ENCODE measurements at places on chromosomes 5 and 9. TPM values are rescaled to one million over a fixed set of nuclear protein-coding genes. Genes with fewer than 3 reads are reported as not detected.

The ADAMTS6 gene
- 1.8 TPM for total RNA-seq

The SLC12A7 gene
- 37.8 TPM for total RNA-seq

The SEC24A gene
- 33.4 TPM for total RNA-seq

The FREM1 gene
- 1.3 TPM for total RNA-seq

The DOCK8 gene
- total RNA-seq: 28.4 TPM

The TLN1 gene
- 421 TPM for total RNA-seq

The C6 gene
- 14.2 TPM for total RNA-seq

The SYK gene
- 25.9 TPM for total RNA-seq

The TMEM252 gene
- not detected for total RNA-seq

The SPATA9 gene
- total RNA-seq: 2.4 TPM

The LIFR gene
- total RNA-seq: 388 TPM

The GRIA1 gene
- 1.7 TPM for total RNA-seq

The PAPPA gene
- 9.6 TPM for total RNA-seq

The P4HA2 gene
- 15.8 TPM for total RNA-seq

The UGT3A1 gene
- not detected for total RNA-seq

The NUDT2 gene
- 20.2 TPM for total RNA-seq

The CDKN2B gene
- total RNA-seq: 84.7 TPM

The MLANA gene
- total RNA-seq: not detected

The SLC45A2 gene
- not detected for total RNA-seq

The KIAA1958 gene
- 2.0 TPM for total RNA-seq

The PCDHGA8 gene
- total RNA-seq: 2.0 TPM

The ENHO gene
- not detected for total RNA-seq

The ANGPTL2 gene
- total RNA-seq: 68.3 TPM

The NUTM2G gene
- not detected for total RNA-seq

The PLPPR1 gene
- total RNA-seq: not detected

The FCN2 gene
- 2.6 TPM for total RNA-seq

The LCP2 gene
- 81.2 TPM for total RNA-seq

The PDE8B gene
- total RNA-seq: 53.1 TPM

The SNCAIP gene
- total RNA-seq: 16.5 TPM

The FAM163B gene
- total RNA-seq: not detected

The SHC3 gene
- 1.1 TPM for total RNA-seq

The SAPCD2 gene
- total RNA-seq: 1.8 TPM

The NTRK2 gene
- 16.1 TPM for total RNA-seq

The SLC46A2 gene
- not detected for total RNA-seq

The LVRN gene
- 15.1 TPM for total RNA-seq

The SH3TC2 gene
- 1.7 TPM for total RNA-seq

The DBH gene
- not detected for total RNA-seq

The TXNDC15 gene
- total RNA-seq: 69.9 TPM

The HAVCR1 gene
- not detected for total RNA-seq

The AGPAT2 gene
- total RNA-seq: 515 TPM

The LRRC19 gene
- total RNA-seq: not detected

The IFNK gene
- total RNA-seq: not detected

The PCDHB4 gene
- total RNA-seq: 3.2 TPM

The SPEF2 gene
- 6.9 TPM for total RNA-seq

The AHRR gene
- total RNA-seq: 2.2 TPM

The PCDHA12 gene
- total RNA-seq: 1.3 TPM

The INSL6 gene
- not detected for total RNA-seq

The ANKRD55 gene
- 0.44 TPM for total RNA-seq

The SREK1IP1 gene
- total RNA-seq: 8.5 TPM

The PCDHB3 gene
- total RNA-seq: 1.4 TPM

The GARIN3 gene
- not detected for total RNA-seq

The ADAMTS2 gene
- 58.7 TPM for total RNA-seq

The TRIP13 gene
- total RNA-seq: 0.94 TPM

The CERCAM gene
- total RNA-seq: 51.9 TPM

The ELL2 gene
- 165 TPM for total RNA-seq

The PCDHGA2 gene
- total RNA-seq: 2.6 TPM

All from omental fat pad (tissue), 4 donors.